Activated naive CD8-positive, alpha-beta T cell treated with anti-CD3 and anti-CD28 coated beads, Interleukin-2, amount 10 ng/mL, durations not matched to agents 7 days and 5 days (primary cell): ENCODE measurements at places on chromosomes 16 and 17.

DNA sequence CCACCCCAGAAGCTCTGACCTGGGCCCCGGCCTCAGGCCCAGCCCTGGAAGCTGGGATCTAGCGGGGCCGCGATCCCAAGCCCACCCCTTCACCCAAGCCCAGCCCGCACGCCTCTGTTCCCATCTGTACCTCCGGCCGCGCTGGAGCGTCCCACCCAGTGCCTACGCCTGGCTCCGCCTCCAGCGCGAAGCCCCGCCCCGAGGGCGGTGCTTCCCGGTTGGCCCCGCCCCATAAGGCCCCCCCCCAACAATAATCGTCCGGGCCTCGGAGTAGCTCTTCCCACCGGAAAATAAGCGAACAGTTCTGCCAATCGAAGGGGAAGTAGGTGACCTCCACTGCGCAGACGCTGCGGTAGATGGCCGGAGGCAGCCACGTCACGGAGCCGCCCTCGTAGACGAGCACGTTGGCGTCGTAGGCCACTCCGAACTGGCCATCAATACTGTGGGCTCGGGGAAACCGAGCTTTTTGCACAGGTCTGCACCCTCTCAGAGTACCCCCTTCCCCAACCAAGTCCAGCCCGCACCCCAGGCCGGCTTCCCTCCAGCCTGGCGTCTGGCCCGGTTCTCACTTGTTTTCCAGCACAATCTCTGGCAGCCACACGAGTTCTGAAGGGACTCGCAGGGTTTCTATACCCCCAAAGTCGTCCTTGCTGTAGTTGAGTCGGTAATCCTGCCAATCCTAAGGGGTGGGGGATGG is 1.1 kb downstream of the CHRNE start:
- DNase-seq, result peak; percentile 41

DNA sequence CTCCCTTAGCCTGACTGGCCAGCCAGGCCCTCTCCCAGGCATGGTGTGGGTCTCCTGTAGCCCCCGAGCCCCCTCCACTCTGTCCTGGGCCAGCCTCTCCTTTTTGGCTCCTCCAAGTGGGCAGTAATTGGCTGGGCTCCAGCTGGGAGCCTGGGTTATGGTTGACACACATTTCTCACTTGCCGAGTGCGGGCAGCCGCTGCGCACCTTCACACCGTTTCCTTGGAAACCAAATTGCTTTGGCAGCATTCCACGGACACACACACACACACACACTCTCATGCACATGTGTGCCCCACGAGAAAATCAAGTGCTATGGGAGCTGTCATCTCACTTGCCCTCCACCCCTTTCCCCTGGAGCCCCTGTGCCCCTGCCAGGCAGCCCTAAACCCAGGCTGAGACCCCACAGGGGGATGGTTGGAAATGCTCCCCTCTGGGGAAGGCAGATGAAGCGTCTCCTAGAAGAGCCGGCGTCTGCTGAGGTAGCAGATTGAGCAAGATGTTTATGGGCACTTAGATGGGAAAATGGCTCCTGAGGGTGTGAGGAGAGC is 402.7 kb upstream of the TNRC6C start:
- no peak for DNase-seq

DNA sequence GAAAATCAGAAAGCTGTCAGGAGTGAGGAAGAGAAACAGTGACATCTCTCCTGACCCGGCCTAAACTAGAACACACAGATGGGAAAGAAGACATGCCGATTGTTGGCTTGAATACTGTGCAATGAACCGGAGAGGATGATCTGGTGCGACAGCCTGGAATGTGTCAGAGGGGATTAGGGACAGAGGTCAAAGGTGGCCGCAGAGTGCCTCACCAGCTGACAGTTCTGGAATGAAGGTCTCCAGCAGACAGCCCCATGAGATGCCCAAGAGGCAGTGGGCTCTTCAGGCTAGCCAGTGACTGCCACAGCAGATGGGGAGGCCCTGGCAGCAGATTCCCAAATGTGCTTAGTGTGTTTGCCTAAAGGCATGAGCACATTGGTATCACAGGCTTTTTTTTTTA is 623.2 kb downstream of the CDH8 start:
- DNase-seq, result no peak

DNA sequence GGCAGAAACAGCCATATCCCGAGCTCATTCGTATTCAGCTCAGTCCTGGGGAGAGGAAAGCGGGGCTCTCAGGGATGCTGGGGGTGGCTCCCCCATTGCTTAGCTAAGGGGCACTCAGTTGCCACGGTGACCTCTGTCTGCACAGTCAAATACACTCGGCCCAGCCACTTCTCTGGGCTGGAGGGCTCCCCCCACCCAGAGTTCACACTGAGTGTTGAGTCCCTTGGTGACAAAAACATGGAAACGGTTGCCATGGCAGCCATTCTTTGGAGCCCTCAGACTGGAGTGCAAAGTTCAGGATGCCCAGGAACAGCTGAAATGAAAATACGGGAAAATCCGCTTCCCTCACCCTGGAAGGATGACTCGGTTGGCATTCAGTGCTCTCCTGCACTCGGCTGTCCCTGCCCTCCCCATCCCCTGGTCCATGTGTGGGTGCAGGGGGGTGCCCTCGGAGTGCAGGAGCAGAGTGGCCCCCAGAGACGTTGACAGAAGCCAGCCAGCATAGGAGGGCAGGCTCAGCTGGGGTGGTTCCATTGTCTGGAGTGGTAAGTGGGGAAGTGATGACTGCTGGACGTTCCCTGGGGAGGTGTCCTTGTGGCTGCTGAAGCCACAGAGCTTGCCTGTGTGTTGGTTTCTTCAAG is 216.5 kb downstream of the NTN1 start:
- no peak for DNase-seq

DNA sequence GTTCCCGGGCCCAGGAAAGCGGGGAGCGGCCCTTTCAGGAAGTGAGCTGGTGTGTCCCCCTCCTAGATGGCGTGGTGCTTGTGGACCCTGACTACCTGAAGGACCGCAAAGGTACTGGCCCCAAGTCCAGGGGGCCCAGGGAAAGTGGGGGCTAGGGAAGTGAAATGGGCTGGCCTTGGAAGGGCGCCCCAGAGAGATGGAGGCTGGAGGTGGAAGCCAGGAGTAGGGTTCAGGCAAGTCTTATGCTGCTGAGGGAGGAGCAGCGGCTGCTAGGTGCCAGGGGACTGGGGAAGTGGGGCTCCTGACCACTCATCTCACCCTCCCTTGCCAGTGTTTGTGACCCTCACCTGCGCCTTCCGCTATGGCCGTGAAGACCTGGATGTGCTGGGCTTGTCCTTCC is 5.6 kb downstream of the ARRB2 start:
- no peak for DNase-seq

- DNase-seq, result no peak
These were observed 52.5 kb downstream of the NKD1 start for GRCh38 chr16:50600582-50601283.

DNA sequence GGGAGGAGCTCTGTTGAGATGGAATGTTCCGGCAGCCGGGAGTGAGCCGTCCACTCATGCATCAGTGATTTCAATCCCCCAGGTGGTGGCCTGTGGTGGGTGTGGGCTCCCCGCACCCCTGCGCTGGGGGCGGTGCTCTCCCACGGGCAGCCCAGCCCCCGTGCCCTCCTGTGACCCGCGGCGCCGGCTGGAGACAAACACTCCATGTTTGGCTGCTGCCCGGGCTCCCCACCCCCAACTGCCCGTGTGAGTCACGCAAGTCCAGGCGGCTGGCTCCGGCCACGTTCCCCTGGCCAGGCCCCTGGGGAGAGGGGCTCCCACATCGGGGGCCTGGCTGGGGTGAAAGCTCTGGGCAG is 29.4 kb downstream of the CACNA1H start:
- no peak for DNase-seq

DNA sequence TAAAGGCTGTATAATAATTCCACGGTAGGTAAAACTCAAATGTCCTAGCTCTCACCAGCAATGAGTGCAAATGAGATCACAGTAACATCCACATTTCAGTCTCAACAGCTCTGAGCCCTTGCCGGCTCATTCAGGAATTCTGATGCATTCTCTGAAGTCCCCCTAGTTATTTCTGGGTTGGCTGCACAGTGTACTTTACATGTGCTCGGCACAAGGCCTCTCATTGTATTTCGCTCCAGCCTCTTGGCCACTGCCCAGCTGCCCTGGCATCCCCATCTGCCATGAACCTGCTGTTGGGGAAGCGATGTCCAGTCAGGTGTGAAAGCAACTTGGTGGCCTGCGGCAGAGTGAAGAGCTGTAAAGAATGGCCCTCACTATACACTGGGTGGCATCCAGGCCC is 14.3 kb downstream of the PRCD start:
- no peak for DNase-seq

DNA sequence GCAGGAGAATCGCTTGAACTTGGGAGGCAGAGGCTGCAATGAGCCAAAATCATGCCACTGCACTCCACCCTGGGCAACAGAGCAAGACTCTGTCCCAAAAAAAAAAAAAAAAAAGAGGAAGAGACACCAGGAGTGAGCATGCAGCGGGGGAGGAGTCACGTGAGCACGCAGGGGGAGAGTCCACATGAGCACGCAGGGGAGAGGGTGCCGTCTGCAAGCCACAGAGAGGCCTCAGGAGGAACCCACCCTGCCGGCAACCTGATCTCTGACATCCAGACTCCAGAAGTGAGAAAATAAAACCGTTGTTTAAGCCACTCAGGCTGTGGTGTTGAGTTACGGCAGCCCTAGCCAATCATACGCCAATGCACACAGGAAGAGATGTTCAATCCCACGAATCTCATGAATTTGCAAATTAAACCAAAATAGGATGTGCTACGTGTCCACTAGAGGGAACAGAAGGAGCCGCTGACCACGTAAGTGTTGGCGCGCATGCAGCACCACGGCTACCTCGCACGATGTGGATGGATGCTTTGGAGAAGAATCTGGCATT is 42.2 kb downstream of the CCDC57 start:
- DNase-seq, result no peak

GRCh38 chr17:77345260-77345910 is 204.6 kb downstream of the SEC14L1 start:
- peak; percentile 24 for DNase-seq

DNA sequence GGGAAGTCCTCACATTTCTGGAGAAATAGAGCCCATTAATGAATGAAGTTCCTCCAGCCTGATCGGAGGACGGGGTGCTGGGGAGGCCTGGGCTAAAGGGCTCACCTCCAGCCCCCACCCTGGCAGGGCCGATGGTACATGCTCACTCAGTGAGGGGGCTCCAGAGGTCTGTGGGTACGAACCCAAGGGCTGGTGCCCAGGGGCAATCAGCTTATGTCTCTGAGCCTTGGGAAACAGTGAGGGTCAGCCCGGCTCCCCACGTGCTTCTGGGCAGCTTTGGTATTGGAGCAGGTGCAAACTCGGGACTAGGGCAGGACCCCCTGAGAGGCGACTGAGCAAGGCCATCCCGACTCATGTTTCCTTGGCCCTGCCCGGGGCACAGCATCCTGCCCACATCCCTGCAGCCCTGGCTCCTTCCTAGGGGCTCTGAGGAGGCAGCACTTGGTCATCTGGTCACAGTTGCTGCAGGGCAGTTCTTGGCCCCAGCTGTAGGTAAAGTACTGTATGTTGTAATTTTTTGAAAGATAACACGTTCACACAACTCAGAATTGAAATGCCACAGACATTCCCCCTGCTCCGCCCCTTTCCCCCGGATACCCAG is 969 bp upstream of the CETP start:
- DNase-seq, result no peak

DNA sequence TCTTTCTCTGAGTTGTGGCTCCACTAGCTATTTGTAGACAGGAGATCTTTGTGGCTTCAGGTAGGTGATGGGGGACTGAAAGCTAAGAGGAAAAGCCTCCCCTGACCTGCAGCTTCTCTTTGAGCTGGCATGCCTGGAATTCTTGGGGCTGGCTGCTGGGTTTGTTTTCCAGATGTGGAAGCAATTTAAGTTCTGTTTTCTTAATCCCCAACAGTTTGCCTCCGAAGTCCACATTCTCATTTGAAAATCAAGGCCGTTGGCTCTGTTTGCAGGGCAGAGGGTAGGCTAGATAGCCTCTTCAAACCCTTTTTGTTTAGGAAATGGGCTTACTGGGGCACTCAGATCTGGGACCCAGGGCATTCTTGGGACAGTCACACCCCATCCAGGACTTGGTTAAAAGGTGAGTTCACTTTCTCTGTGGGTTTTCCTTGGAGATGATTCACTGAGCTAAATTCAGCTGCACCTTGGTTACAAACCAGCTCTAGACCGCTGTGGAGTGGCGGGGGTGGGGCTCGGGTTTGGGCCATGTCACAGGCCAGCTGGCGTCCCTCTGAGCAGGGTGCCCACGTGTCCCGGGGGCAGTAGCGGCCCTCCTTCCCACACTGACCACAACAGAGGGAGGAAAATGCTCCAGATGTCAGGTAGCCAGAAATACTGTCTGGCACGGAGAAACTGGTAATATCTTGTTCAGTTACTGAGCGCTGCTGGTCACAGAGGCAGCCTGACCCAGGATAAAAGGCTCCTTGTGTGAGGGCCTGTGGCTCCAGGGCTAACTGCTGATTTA is 108.5 kb downstream of the RAB11FIP4 start:
- DNase-seq, result no peak

DNA sequence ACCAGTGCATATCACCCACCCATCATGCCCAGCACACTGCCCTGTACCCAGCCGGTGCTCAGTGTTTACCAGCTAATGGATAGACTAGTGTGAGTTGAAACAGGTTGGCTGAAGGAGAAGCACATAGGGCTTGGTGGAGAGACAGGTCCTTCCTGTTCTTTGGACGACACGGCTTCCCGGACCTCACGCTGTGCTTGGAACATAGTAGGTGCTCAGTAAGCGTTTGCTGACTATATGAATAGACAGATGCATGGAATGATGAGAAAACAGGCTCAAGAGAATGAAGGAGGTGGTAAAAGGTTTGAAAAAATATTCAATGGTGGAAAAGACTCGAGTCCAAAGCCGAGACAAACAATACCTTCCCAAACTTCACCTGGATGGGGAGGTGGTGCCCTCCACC is 6.8 kb upstream of the FADS6 start:
- no peak for DNase-seq

DNA sequence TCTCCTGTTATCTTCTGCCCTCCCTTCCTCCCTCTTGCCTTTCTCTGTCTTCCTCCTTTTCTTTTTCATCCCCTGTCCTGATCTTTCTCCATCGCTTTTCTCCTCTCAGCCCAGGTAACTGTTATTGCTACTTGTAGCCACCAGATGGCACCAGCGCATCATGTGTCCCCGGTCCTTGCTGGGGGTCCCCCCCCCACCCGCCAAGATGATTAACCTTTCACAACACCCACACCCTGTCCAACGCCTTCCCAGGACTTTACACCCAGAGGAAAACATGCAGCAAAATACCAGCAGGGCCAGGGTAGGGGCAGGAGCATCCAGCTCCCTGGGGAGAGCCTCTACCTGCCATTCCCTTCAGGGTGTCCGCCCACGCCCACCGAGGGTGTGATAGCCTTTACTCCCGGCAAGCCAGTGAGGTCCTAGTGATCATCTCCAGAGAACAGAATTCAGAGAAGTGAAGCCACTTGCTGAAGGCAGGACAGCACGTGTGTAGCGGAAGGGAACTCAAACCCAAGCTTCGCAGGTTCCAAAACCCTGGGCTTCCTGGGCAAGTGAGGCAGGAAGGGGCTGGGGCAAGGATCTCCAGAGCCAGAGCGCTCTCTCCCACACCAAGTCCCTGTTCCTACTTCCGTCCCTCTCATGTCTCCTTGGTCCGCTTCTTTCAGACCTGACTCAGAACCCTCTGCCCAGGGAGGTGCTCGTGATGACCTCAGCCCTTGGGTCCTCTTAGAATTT is 13.4 kb upstream of the TAC4 start:
- DNase-seq, result peak; percentile 45
